ENCODE measurements at places on chromosomes 6 and 20.

DNA sequence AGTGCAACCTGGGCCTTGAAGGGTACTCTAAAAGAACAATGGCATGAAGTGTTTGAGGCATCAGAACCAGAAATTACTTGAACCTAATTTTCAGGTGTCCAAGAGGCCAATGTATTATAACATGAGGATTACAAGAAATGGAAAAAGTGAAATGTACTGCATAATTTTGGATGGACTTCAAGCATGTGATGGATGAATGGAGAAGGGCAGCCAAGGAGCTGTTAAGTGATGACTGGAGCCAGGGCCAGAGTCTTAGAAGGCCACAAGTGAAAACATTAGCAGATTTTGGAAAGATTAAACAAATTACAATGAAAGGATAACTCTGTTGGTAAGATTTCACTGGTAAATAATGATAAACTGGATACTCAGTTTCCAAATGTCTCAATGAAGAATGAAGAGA, 738.2 kb downstream of the CD109 start:
- DNase-seq, result no peak

DNA sequence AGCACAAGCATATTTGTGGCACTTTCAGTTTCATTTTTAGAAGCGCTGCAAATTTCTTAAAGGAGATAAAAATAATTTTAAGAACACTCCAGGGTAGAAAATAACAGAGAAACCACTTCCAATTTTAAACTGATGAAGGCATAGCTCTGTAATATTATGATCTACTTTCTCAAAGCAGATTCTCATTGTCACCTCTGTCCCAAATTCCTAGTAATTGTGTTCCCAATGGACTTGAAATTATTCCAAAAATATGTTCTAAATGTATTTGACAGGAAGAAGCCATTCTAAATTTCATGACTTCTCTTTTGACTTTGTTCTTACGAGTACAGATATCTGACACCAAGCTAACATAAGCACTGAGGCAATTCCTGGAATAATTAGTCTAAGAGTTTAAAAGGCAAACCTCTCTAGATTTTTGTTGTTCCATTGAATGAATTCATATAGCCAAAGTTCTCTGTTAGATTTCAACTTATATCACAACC, 140.2 kb upstream of the CARMIL1 start:
- no peak for DNase-seq

- no peak for DNase-seq
These were observed 31.5 kb upstream of the PAQR8 start for GRCh38 chr6:52330470-52330869.

- DNase-seq, result no peak
These were observed 9.1 kb downstream of the PRND start for GRCh38 chr20:4730780-4731179.

GRCh38 chr6:52537001-52537753, 39.7 kb downstream of the TRAM2 start:
- no peak for DNase-seq

Data from GM04503 (cell line).